AG10803 (cell line): ENCODE measurements at places on chromosomes 1 and 21.

DNA sequence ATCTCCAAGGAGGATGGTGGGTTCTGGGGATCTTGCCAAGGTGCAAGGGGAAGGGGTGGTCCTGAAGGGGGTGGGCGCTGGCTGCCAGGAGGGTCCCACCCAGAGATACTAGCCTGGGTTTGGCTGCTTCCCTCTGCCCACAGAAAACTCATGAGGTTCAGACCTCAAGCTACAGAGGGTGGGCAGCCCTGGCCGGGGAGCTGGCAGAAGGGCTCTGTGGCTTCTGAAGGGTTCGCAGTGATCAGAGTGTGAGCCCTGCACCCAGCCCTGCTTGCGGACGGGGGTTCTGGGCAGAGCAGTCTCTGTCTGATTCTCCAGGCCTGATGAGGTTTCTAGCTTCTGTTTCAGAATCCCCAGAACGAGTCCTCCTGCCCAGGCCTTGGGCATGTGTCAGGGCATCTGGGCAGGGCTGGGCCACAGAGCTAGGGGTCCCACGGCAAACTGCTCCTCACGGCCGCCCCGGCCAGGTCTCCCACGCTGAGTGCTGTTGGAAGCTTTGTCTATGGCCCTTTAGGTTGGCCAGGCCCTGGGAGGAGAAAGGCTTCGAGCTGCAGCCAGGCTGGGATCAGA lies 635 bp upstream of the MMEL1 start:
- DNase-seq, result no peak

GRCh38 chr1:229709500-229710013 lies 83.5 kb downstream of the URB2 start:
- no peak for DNase-seq

DNA sequence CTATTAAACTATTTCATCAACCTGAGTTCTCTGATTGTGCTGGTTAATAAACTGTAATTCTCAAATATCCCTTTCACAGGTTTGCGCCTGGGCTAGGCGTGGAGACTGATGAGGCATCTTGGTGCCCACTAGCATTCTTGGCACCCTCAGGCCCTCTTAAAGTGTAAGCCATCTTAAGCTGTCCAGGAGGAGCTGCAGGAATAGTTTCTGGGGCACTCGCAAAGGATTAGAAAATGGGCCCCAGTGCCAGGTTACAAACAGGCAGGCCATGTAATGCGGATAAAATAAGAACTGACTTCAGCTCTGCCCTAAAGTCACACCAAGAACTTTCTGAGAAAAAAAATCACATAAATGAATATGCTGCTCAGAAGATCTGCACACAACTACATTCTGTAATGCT lies 1.1 kb downstream of the CASQ2 start:
- DNase-seq, result no peak

DNA sequence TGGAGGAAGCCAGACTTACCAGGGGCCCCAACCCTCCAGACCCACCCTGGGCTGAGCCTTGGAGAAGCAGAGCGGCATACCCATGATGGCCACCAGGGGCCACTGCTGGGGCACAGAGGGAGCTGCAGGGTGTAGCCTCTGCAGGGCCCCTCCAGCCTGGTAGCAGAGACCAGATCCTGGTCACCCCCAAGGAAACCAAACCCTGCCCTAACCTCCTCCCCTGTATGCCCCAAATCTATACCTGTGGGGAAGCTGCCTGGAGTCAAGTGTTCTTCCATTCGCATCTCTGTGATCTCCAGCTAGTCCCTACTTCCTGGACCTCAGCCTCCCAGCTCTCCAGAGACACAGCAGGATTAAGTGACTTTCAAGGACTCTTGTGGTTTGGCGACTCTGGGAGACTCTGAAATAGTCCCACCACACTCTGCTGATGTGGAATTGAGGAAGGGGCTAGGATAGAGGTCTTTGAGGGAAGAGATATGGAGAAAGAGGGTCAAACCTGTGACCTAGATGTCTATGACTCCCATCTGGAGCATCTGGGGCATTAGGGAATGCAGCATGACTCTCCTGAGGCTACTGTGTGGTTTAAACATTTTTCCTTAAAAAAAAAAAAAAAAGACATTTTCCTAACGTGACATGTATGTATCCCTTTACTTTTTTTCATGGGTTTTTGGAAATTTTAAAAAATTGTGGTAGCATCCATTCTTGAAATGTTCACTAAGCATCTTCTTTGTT lies 119.2 kb upstream of the IPO9 start:
- DNase-seq, result peak; percentile 79

- no peak for DNase-seq
These were observed 646.6 kb upstream of the USP24 start for GRCh38 chr1:55861676-55862340.

DNA sequence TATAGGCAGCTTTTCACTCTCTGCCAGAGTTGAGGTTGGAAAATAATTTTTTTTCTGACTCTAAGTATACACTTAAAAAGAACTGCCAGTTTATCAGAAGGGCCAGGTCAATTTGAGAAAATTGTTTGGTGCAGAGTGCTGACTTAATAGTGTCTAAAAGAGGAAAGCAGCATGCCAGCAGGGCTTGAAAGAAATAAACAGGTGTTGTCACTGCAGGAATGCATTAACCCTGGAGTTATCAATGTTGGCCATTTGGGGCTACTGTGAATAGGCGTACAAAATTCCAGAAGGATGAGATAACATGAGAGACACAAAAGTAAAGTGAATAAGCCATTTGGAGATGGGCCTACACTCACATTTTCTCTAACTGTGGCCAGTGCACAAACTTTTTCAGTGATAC lies 220.6 kb upstream of the PLD5 start:
- DNase-seq, result no peak

DNA sequence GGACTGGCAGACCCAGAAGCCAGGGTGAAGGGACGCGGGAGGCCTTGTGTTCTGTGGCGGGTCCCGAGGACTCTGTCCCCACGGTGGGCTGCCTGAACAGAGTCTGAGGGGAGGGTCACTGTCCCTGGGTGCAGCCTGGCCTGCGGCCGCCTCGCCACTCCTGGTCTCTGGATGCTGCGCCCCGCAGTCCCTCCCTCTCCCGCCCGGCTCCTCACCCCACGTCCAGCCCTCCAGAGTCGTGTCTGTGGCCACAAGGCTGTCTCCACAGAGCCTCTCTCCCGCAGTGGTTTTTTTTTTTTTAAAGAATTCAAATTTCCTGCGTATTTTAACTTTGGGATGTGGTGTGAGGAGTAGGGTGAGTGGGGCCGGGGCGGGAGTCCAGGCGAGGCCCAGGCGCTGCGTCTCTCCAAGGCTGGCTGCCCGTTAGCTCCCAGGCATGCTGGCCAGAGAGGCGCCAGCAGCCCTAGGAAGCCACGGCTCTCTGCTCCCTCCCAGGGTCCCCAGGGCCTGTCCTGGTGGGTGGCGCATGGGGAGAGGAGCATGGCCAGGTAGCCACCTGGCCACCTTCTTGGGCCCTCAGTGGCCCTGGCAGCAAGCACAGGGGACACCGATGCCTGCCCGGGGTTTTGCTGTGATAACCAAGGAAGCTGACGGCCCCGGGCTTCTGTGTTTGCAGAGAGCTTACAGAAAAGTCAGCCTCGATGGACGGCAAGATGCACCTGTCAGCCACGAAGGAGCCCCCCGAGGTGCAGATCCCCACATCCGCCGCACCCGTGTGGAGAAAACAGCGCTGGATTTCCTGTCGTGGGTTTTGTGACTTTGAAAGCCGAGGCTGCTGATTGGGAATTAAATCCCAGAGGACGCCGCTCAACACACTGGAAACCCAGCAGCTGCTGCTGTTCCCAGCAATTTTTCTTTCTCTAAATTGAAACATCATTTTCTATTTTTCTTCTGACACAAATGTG lies 72.8 kb downstream of the MORN1 start:
- no peak for DNase-seq

- DNase-seq, result peak; percentile 64
These were observed 12.3 kb downstream of the CLCNKB start for GRCh38 chr1:16055613-16056520.

- DNase-seq, result no peak
These were observed 6.7 kb downstream of the TRIM45 start for GRCh38 chr1:117114877-117115276.

DNA sequence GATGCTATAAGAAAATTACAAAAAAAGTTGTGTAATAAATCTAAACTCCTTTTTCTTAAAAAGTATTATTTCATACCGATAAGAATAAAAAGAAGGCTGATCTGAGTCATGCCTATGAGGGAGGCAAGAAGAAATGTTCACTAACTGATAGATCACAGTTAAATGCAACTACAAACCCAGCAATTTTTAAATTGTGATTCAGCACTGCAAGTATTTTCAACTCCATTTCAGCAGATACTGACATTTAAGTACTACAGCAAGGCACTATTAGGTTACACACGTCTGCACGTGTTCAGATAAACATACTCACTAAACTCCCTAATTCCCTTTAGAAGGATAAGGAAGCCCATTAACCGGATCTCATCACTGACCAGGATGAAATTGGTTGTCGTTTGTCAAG lies 213.3 kb upstream of the ZRANB2 start:
- DNase-seq, result peak; percentile 36

GRCh38 chr1:2547210-2548067 lies 8.7 kb upstream of the TNFRSF14 start:
- no peak for DNase-seq

GRCh38 chr1:92459871-92460320 lies 26.8 kb downstream of the GFI1 start:
- DNase-seq, result no peak

GRCh38 chr21:41651830-41652229 lies 115.0 kb downstream of the RIPK4 start:
- no peak for DNase-seq

DNA sequence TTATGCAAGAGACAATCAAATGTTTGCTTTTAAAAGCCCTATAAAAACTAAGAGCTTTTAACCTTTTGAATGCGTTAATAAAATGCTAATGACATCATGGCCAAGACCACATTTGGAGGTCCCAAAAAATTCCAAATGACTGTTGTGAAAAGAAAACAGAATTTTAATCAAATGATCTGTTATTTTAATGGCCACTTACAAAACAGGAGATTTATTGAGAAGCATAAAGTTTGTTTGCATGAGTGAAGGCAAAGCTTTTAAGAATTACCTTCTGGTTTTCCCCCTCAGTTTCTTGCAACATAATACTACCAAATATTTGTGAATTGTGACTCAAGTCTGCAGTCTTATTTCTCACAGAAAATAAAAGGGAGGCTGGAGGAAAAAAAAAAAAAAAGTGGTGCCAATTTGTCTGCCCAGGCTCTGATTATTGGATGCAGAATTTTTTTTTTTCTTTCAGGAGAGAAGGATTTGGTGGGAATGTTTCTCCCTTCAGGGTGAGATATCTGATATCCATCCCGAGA lies 60.7 kb downstream of the GORAB start:
- peak; percentile 66 for DNase-seq

- no peak for DNase-seq
These were observed 8.9 kb downstream of the TRIM33 start for GRCh38 chr1:114502080-114502479.
